ENCODE measurements at places on chromosomes 2 and 18.

DNA sequence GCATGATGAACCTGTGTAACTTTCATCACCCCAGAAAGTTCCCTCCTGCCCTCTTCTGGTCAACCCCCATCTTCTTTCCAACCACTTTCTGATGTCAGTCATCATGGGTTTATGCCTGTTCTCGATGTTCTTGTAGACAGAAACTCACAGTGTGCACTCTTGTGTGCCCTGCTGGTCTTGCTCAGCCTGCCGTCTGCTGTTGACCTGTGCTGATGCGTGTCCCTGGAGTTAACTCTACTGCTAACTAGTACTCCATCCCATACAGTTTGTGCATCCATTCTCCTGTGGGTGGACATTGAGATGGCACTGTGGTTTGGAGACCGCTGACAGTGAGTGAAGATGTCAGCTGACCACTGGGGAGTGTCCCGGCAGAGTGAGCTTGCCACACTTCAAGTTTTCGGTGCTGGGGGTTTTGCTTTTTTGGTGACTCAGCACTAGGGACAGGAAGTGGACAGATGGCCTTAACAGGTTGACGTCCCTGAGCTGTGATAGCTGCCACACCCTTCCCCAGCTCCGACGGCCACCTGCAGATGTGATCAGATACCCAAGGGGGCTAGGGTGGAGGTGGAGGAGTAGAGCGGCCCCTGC lies 14.8 kb downstream of the KLHL29 start:
- no peak for DNase-seq

- no peak for DNase-seq
Observed at GRCh38 chr2:60154142-60154541, 399.3 kb downstream of the BCL11A start.

GRCh38 chr18:13496691-13497281 lies 229.6 kb downstream of the FAM210A start:
- no peak for DNase-seq

GRCh38 chr18:80157708-80158343 lies 48.8 kb downstream of the ADNP2 start:
- DNase-seq, result peak; percentile 31

DNA sequence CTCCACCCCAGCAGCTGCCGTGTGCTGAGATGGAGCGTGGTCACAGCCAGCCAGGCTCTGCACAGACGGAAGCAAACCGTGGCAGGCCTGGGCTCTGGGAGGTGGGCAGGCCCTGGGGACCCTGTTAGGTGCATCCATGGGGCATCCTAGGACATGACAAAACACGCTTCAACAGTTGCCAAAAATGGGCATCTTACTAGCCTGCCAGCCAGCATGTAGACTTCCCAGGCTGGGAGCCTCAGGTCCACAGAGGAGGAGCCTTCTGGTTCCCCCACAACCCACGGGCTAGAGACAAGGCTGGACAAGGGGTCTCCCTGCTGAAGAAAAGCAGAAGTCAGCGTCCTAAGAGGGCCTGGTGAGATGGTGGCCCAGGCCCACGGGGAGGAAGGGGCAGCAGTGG lies 139.5 kb downstream of the HDAC4 start:
- no peak for DNase-seq

- no peak for DNase-seq
Observed at GRCh38 chr2:142879151-142879550, 1.7 kb downstream of the KYNU start.

DNA sequence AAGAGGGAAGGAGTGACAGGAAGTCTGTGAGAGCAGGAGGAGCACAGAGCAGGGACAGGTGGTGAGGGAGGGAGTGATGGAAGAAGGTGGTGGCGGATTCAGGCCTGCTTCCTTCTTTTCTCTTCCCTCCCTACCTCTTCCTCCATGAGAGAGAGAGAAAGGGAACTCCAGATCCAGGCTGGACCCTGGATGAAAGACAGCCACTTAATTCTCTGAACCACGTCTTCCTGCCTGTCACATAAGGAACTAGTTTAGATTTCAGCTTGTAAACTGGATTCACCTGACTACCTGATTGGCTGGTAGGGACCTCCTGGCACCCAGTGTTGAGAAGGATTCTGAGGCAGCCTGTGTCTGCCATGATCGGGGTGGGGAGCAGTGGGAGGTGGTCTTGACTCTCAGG lies 48.9 kb downstream of the PAX8 start:
- DNase-seq, result no peak

DNA sequence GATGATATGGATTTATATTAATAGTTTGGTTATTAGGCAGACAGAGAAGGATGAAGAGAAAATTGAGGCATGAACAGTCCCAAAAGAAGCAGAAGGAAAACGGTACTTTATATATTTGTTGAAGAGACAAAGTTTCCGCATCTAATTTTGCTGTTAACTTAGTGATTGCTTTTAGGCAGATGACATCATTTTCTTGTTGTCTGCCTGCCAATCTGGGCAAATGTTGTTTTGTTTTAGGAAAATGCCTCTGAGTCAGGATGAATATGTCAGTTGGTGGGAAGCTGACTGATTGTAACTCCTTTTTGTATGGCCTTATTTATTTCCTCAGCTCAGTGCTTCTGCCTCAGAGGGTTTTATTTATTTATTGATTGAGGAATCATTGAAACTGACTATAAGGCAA lies 52.5 kb upstream of the CAVIN2 start:
- DNase-seq, result no peak

- no peak for DNase-seq
Observed at GRCh38 chr2:185700883-185701282, 37.7 kb upstream of the FSIP2 start.

GRCh38 chr18:44579745-44580144 lies 100.9 kb upstream of the SETBP1 start:
- DNase-seq, result no peak

DNA sequence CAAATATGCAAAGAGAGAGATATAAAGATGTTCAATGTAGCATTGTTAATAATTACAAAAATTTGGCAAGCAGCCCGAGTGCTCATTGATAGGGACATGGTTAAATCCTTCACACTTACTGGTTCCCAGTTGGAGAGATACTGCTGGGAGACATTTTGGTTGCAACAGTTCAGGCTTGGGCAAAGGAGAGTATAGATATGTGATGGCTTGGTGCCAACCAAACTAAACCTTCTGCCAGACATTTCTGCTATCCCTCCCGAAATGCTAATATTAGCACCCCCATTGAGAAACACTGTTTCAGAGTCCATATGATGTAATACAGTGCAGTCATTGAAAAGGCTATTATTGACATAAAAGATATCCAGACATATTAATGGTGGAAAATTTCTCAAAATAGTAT lies 11.5 kb downstream of the GEN1 start:
- DNase-seq, result no peak

DNA sequence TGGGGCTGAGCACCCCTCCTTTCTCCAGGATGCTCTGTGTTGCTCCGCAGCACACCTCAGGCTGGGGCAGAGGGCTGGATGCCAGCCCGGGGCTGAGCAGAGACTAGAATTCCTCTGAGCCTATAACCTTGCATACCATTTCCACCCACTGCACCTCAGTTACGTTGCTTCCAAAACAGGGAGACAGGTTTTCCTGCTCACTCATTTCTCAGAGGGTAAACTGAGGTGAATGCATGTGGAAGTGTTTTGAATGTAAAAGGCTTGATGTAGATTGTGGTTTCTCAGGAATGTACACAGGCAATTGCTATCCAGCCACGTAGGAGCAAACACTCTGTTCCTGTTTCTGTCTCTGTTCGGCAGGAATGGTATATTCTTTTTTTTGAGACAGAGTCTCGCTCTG lies 45.3 kb downstream of the EDAR start:
- no peak for DNase-seq

DNA sequence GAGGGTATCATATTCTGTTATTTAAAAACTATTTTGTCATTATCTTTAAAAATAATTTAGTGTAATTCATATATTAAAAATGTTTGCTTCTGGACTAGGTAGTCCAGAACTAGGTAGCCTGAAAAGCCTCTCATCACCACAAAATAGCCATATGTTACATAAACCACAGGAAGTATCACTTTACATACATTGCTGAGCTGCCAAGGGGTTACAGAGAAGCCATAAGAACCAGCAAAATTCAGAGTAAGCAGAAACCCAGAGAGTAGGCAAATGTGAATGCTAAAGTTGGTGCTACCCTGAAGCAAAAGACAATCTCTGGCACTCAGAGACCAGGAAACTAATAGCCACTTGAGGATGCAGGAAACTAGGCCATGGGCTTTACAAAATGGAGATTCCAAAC lies 60.9 kb downstream of the LOXHD1 start:
- DNase-seq, result no peak

DNA sequence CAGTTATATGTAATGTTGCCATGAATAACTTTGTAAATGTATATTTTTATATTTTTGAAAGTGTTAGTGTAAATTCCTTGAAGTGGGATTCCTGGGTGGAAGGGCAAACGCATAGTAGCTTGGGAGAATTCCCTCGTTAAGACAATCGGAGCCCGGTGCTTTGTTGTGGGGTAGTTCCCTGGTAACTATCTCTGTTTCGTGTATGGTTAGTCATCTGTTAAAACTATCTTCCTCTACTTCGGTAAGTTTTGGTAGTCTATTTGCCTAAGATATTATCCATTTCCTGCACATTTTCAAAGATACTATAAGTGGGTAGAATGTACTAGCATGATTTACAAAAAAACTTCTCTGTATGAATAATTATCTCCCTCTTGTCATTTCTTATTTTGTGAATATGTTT lies 113.8 kb upstream of the NRXN1 start:
- no peak for DNase-seq

GRCh38 chr2:127629637-127630036 lies 16.3 kb upstream of the GPR17 start:
- no peak for DNase-seq

DNA sequence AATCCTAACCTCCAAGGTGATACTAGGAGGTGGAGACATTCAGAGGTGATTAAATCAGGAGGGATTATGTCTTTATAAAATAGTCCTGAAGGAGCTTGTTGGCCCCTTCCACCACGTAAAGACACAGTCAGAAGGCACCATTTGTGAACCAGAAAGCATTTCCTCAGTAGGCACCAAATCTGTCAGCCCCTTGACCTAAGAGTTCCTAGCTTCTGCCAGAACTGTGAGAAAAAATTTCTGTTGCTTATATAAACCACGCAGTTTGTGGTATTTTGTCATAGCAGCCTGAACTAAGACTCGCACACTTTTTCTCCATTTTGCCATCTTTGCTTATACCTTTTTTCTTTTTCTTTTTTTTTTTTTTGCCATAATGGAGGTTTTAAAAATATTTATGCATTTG lies 18.6 kb upstream of the NARS1 start:
- no peak for DNase-seq

- no peak for DNase-seq
Observed at GRCh38 chr18:76604108-76604934, 109.3 kb upstream of the ZNF516 start.

DNA sequence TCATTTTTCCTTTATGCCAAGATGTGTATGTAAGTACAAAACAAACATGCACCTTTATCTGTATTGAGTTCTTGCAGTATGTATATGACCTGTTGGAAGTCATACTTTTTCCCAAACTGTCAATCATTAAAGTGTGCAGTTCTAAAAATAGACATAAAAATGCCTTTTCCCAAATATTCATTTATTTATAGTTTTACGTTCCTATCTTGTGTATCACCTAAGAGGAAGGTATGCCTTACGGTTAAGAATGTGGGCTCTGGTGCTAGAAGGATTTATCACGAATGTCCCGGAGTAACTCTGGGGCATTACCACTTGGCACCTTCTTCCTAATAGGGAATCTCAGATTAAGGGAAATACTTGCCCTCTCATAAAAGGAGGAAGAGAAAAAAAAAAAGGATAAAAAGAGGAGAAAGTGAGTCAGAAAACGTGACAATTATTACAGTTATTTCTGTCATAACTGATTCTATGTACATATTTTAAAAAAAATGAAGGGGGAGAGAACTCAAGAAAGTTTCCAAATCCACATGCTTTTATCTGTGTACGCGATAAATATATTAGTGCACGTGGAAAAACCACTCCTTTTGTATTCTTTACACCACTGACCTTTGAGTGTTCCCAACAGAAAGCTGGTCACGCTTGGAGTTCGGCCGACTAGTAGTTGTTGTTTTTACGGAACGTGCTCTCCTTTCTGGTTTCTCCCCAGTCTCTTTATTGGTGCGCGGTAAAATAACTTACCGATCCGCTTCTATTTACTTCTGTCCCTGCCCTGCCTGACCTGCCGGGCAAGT lies 721 bp downstream of the MCEE start:
- no peak for DNase-seq

DNA sequence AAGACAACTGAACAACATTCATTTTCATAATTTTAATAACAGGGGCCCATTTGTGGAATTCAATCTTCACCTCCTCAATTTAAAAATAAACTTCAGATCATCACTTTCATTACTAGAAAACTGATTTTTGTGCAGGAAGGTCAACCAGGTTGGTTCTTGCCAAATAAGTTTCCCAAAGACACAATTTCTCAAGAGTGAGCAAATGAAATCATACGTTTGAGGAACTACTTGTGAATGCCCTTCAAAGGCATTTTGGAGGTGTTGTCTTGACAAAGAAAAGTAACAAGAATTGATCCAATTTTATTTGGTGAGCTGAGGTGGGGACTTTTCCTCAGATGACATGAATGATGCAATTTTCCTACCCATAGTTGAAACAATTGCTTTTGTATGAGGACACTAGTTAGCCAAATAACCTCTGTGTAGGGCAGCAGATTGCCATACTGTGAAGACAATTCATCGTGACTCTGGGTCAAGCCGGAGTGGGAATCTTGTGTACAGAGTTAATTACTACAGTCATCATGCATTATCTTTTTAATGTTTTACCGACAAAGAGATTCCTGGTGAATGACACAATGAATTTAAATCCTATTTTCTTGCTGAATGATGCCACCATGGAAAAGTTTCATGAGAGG lies 121.8 kb downstream of the TGFA start:
- no peak for DNase-seq

DNA sequence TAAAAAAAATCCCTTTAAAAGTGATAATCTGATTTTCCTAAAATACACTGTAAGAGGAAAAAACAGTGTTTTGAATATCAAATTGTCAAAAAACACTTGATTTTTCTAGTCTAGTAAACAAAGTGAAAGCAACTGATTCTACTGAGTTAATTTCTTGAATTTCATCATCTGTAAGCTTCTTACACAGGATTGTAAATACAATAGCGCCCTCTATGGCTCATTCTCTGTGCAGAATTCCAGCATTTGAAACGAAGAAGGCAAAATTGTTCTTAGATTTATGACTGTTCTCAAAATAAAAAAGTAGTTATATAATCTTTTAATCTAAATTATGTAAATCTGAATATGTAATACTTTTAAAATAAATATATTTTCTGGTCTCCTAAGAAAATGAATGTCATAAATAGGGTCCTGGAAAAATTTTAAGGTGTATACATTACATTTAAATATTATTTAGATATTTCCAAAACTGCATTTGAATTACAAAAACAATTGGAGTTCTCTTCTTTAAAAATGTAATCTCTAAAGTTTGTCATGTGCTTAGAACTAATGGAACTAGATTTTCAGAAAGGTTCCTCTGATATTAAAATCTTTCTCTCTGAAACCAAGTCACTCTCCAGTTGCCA lies 176.9 kb upstream of the MC4R start:
- DNase-seq, result no peak

DNA sequence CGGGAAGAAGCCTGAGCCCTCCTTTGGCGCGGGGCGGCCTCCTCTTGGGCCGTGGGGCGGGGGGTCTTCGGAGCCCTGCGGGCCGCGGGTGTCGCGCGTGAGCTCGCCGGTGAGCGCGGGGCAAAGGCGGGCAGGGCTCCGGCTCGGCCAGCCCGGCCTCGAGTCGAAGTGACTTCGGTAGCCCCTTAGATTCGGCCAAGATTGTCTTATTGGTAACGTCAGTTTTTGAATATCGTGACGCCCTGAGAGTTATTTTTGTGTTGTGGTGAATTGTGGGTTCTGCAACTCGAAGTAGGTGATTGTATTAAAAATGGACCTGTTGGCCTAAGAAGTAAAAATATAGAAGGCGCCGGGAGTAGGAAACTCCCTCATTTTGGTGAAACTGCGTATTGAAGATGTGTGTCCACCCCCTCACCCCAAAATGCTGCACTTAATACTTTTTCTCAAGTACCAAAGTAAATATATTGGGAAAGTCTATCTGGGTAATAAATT lies 669 bp downstream of the MARCHF7 start:
- DNase-seq, result peak; percentile 5
